ENCODE measurements at places on chromosomes 12 and 14.

DNA sequence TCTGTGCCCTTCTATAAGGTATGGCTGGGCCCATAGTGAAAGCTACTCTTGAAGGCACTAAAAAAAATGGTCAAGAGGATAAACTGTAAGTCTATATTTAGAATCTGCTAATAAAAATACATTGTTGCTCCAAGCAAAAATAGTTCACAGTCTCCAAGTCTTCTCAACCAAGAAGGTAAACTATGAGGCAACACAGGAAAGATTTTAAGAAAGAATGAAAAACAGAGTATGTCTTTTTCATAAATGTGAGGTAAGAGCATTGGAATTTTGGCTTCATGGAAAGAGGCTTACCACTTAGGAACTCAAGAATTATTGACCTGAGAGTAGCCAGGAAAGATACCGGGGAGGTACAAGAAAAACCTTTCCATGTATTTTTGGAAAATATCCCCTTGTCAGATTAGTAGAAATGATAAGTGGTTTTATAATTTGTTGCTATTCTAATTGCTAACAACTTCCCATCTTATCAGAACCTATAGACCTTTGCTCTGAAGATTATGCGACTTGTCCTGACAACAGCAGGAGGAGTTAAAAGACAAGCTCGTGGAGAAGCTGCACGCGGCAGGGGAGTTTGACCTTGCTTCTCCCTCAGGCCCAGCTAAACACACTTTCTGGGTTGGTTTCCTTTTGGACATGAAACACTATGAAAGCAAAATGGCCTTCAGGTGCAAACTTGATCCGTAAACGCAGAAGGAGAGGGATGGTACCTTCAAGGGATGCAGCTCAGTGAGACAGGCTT lies 238.1 kb downstream of the FOXN3 start:
- DNase-seq, result no peak

- peak; percentile 10 for DNase-seq
Measured at GRCh38 chr12:117134059-117134458, 34.8 kb upstream of the TESC start.

DNA sequence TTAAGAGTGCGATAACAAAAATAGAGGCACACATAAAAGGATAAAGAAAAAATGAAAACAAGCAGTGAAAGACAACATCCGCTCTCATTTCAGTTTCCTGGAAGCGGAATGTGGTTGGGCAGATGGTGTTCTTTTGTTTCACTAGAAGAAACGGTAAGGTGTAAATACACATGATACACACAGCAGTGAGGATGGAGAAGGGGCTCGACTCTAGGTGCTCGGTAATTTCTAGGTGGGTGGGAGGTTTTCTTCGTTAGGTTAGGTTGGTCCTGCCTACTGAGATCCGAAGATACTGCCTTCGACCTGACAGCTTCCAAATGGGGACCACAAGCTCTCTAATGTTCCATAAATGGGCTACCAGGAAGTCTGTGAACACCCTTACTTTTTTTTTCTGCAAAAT lies 1082.5 kb downstream of the BCL11B start:
- no peak for DNase-seq

DNA sequence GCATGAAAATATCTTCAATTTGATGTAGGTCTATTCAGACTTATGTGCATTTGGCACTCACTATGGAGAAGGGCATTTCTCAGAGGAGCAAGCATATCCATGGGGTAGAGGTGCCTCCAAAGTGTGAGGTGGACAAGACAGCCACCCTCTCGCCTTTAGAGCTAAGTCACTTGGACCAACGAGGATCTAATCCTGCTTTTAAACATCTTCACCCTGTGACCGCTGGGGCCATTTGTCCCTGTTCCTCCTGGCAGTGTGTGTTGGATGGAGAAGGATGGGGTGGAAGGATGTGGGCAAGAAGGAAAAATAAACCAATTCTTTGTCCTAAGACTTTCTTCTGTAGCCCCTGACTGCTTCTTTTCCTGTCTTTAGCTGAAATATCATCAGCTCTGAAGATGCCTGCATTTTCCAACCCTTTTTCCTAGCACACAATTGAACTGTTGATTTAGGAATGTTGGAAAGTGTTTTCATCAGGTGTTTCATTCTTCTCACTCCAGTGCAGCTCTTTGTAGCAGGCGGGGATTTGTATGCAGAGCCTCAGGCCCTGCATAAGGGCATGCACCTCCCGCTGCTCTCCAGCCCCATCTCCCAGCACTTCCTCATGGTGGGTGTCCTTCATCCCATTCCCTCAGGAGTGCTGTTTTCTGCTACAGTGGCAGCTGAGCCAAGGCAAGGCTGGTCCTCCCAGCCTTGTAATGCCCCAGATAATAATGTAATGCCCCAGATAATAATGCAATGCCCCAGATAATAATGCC lies 5.3 kb downstream of the FGF6 start:
- DNase-seq, result no peak

- no peak for DNase-seq
Measured at GRCh38 chr12:56602239-56602638, 27.9 kb downstream of the BAZ2A start.

GRCh38 chr14:93078870-93079269 lies 36.9 kb downstream of the ITPK1 start:
- DNase-seq, result no peak

DNA sequence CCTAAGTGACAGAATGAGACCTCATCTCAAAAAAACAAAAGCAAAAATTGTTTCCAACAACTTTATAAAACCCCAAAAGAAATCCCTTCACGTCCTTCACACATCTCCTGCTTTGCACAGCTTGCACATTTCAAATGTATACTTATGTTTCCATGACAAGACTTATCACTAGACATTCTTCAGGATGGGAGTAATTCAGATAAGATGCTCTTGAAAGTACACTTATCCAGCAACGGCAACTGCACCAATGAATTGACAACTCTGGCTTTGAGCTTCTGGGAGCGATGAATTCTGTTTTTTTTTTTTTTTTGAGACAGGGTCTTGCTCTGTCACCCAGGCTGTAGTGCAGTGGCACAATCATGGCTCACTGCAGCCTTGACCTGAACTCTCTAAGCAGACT lies 30.8 kb upstream of the AKAP5 start:
- no peak for DNase-seq

DNA sequence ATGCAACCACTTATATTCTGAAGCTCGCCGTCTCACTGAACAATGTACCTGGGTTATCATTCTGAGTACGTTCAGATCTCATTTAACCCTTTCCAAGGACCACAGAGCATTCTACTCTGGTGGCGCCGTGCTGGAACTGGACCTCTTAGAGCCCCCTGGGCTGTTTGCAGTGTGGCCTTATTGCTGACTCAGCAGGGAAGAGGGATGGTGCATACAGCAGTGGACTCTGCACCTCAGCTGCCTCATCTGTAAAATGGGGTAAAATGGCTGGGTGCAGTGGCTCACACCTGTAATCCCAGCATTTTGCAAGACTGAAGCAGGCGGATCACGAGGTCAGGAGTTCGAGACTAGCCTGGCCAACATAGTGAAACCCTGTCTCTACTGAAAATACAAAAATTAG lies 2.9 kb downstream of the ALDH2 start:
- no peak for DNase-seq

DNA sequence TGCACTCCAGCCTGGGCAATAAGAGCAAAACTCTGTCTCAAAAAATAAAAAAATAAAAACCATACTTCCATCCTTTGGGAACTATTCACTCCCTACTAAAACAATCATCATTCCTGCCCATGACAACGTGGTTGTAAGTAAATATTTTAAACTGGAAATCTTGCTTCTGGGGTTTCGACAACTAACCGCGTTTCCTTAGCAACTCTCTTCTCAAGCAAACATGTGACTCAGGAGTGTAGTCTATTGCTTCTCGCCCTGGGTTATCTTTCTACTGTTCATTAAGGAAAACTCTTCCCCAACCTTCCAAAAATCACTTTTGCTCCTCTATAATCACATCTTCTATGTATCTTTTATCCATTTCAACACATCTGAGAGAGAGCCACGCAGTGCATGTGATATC lies 21.8 kb downstream of the APPL2 start:
- no peak for DNase-seq

GRCh38 chr12:106305376-106305775 lies 2.8 kb downstream of the TCP11L2 start:
- DNase-seq, result no peak

GRCh38 chr14:58693048-58693447 lies 55.3 kb downstream of the DACT1 start:
- no peak for DNase-seq

DNA sequence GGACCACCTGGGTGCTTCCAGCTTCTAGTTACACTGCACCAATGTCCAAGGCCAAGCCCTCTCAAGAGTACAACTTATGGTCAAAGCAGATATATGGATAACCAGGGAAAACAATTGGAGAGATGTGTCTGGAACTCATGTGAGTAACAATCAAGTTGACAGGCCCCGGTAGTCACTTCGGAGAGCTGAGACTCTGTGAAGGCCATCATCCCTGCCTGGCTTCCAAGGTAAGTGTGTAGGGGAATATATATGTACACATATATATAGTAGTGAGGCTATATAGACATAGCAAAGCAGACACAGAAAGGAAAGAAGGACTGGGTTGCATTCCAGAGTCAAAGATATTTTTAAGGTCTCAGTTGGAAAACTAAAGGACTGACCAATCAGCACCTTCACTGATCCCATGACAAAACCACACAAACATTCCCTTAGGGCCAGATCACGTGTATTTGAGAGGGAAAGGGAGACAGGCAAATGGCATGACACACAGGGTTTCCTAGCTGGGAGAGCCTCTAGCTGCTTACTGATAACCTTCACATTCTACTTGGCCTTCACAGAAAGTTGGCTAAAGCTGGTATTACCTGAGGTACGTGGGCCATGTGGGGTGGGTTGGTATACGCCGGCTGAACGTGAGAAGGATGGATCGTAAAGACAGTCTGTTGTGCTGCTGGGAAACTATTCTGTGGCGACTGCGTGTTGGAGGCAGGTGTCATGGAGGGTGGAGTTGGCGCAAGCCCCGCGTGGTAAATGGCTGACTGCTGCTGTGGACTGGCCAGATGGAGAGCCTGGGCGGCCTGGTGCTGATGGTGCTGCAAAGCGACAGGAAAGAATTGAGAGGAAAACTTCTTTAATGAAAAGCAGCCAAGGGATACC lies 50.0 kb downstream of the SH2B3 start:
- DNase-seq, result no peak

DNA sequence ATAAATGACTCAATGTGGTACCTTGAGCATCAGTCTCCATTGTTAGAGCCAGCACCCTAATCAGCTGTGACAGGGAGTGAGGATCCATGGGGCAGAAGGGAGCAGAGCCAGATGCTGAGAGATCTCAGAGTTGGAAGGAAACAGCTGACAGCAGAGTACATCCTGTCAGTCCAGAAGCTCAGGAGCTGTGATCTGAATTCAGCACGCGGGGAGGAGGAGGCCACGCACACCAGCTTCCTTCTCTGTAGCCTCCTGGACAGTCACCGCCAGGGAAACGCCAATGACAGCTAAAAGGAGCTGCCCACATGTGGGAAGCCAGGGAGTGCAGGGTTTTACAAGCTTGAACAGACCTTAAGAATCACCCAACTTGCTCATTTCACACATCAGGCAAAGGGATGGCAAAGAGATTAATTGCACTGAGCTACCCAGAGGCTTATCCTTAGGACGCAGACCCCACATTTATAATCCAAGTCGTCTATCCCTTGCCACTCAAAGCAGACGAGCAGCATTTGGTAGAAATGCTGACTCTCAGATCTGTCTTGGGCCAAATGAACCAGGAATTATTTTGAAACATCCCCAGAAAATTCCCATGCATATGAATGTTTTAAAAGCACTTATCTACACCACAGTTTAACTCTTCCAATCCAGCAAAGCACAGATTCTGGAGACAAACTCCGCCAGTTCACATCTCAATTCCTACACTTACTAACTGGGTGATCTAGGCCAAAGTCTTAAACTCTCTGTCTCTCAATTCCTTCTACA lies 322.6 kb upstream of the TMTC1 start:
- no peak for DNase-seq

DNA sequence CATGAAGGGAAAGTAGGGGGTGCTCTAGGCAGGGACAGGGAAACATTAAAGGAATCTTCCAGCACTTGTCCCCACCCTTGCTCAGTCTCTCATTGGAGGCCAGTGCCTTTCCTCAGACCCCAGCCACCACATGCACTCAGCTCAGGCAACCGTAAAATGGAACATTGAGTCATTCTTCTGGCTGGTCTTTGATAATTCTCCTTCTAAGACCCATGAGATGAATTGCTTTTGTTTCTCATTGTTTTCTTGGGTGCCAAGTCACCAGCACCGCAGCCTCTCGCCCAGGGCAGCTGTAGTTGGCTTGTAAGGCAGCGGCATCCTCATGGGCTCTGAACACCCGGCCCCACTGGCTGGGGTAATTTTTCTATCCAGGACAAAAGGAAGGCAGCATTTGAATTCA lies 108.2 kb downstream of the PHETA1 start:
- no peak for DNase-seq

DNA sequence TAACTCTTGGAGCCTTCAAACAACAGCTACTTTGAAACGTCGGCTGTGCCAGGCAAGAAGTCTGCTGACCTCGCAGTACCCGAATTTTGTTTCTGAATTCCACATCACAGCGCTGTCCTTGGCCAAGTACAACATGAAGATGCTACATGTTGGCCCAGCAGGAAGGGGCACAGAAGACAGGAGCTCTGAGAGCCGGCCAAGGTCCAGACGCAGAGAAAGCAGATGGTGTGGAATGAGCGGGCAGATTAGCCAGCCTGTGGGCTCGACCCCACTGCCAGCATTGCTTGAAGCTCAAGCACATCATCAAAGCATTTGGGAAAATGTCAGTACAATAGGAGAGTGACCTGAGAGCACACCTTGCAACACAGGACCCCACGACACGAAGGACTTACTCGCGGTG lies 64.5 kb downstream of the FZD10 start:
- DNase-seq, result no peak

GRCh38 chr12:45912774-45913173 lies 77.6 kb downstream of the SCAF11 start:
- DNase-seq, result no peak

DNA sequence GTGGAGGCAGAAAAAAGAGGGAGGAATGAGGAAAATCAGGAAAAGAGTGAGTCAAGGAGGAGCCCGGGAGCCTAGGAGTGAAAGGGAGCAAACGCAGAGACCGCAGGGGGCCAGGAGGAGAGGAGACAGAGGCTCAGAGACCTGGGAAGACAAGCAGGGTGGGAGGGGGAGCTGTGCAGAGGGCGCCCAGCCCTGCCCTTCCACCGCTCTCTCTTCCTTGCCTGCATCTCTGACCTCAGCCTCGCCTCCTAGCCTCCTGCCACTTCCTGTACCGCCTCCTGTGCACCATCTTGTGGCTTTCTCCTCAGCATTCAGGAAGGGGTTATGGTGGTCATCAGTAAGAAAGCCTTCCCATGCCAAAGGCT lies 1.3 kb downstream of the CLSTN3 start:
- DNase-seq, result no peak

Measured in activated CD4-positive, alpha-beta T cell treated with anti-CD3 and anti-CD28 coated beads for 24 hours (primary cell).